Breast epithelium (tissue), 4 donors: ENCODE measurements at places on chromosomes 16 and 17. TPM values are rescaled to one million over a fixed set of nuclear protein-coding genes. Genes with fewer than 3 reads are reported as not detected.

CHST6 gene
- 0.44 TPM for total RNA-seq

DNAH2 gene
- total RNA-seq, result 1.5 TPM

SAMD14 gene
- total RNA-seq, result 0.98 TPM

NPIPB9 gene
- 6.6 TPM for total RNA-seq

OTOP3 gene
- not detected for total RNA-seq

ZNF23 gene
- total RNA-seq, result 9.8 TPM

CACNA1H gene
- total RNA-seq, result 2.5 TPM

CLEC18C gene
- total RNA-seq, result not detected

CBFA2T3 gene
- 0.88 TPM for total RNA-seq

AANAT gene
- total RNA-seq, result not detected

ITGAD gene
- total RNA-seq, result 0.44 TPM

MYOCD gene
- total RNA-seq, result 2.6 TPM

NOL3 gene
- 45.9 TPM for total RNA-seq

SP6 gene
- total RNA-seq, result 3.6 TPM

PRMT7 gene
- total RNA-seq, result 53.4 TPM

ZMYND15 gene
- total RNA-seq, result 0.98 TPM

MYH1 gene
- 1.9 TPM for total RNA-seq

TVP23A gene
- total RNA-seq, result under 0.01 TPM

C16orf74 gene
- total RNA-seq, result 7.2 TPM

SPECC1 gene
- 36.4 TPM for total RNA-seq

GAS2L2 gene
- 0.32 TPM for total RNA-seq

CES3 gene
- 2.1 TPM for total RNA-seq

IGF2BP1 gene
- total RNA-seq, result not detected

PRDM7 gene
- not detected for total RNA-seq

C16orf89 gene
- 10.2 TPM for total RNA-seq

HBM gene
- total RNA-seq, result not detected

XAF1 gene
- 15.2 TPM for total RNA-seq

GOT2 gene
- total RNA-seq, result 56.2 TPM

NTN3 gene
- total RNA-seq, result not detected

CHD9NB gene
- total RNA-seq, result 16.4 TPM

MEAK7 gene
- total RNA-seq, result 38.1 TPM

PDF gene
- total RNA-seq, result 19.7 TPM

CACNG1 gene
- total RNA-seq, result not detected

GHDC gene
- 29.1 TPM for total RNA-seq

SOST gene
- total RNA-seq, result not detected

NFATC3 gene
- 52.0 TPM for total RNA-seq

STAT5B gene
- total RNA-seq, result 101 TPM

TRPV3 gene
- 1.0 TPM for total RNA-seq

SCARF1 gene
- total RNA-seq, result 11.5 TPM
